Stimulated activated CD4-positive, alpha-beta T cell treated with anti-CD3 and anti-CD28 coated beads, Interleukin-15, amount 100 ng/mL, for 1 hour (primary cell): ENCODE measurements at places on chromosomes 11 and 22.

GRCh38 chr11:102620818-102621561 is 4.1 kb downstream of the MMP20 start:
- DNase-seq, result no peak

DNA sequence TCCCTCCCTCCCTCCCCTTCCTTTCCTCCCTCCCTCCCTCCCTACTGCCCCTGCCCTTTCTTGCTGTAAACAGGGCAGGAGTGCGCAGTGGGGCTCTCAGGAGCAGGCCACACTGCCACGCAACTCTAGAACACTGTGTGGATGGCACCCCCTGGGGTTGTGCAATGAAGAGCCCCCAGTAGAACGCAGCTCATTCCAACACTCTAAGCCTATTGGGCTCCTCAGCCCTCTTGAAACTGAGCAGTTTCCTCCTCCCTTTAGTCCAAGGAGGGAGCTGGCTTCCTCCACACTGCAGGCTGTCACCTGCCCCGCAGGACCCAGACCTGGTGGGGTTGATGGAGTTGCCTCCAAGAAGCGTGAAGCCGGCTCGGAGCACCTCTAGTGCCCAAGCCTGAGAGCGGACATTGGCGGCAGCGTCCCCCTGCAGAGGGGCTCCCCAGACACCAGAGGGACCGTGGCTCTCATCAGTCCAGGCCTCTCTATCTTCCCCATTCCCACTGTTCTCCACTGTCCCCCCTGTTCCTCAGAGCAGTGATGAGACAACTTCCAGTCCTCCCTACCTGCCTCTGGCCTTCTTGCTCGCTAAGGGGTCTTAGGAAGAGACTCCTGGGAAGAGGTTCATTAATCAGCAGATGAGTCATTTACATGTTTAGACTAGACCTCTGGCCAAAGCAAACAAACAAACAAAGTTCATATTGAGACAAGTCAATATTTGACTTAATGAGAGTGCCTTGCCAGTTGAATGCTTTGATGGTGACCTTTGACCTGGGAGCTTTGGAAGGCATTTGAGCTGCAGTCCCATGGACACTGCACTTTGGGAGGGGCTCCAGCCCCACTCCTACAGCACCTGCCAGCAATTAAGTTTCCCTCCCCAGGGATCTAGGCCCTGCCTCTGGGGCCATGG is 64.0 kb downstream of the RPUSD4 start:
- no peak for DNase-seq

DNA sequence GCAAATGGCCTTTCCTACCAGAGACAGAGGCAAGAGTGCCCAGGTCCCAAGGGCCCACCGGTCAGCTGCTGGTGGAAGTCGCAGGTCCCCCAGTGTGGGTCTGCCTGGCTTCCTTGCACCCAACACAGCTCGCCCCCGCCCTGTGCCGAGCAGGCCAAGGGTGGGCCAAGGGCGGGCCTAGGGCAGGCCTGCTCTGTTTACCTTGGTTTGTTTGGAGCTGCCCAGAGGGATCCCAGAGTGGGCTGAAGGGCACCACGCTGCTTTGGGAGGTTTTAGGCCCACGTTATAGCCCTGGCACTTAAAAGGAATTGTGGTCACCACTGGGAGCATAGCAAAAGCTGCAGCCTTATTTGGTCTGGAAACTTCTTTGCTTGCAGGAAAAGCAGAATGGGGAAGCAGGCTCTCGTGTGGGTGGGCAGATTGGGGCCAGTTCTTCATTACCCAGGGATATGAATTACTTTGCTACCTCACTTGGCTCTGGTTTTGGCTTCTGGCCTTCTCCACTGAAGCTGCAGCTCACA is 38.0 kb downstream of the MRGPRD start:
- no peak for DNase-seq

DNA sequence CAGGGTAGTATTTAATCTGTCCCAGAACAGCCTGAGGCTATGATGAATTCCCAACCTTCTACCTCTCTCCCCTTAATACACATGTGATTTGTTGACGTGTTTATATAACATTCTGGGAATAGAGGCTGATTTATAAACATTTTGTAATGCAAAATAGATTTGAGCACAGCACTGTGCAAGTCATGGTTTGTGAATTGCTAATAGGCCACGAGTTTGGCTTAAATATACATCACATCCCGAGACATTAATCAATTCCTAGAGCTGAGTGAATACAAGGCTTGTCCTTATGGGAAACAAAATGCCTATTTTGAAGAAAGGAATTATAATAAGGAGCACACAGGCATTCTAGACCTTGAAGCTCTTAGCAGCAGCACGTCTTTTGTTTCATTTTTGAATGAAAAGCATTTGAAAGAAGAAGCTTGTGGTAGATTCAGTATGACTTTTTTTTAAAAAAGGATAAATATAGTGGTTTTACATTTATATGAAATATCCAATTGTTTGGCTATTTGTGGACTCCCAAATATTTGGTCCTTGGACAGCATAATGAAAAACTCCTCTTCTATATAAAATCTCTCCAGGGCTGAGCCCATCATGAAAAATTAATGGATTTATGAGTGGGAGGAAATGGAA is 116.4 kb downstream of the SLC17A6 start:
- DNase-seq, result no peak

GRCh38 chr11:96459751-96460150 is 69.9 kb downstream of the JRKL start:
- DNase-seq, result no peak

GRCh38 chr22:38228873-38229740 is 27.3 kb downstream of the MAFF start:
- no peak for DNase-seq

GRCh38 chr22:40853961-40854360 is 2.5 kb downstream of the ST13 start:
- no peak for DNase-seq

GRCh38 chr11:112722148-112722547 is 239.1 kb upstream of the NCAM1 start:
- no peak for DNase-seq

DNA sequence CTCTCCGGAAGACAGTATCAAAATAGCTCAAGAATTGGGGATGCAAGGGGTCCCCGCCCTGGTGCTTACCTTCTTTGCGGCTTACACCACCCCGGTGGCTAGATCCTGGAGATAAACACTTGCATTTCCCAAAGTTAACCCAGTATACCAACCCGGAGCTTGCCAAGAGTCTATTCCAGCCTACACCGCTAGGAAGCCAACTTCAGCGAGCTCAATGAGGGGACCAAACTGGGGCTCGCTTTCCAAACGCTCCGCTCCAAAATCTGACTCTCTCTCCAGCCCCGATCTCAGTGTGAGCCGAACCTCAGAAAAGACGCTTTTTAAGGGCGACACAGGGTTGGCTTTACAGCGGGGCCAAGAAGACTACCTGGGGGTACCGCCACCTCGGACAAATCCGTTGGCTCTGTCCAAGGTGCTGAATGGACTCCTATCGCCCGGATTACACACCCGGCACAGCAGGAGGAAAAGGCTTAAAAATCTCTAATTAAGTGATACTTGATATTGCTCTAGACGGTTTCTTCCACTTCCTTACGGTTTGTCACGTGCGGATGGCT is 20.1 kb upstream of the BDNF start:
- no peak for DNase-seq

DNA sequence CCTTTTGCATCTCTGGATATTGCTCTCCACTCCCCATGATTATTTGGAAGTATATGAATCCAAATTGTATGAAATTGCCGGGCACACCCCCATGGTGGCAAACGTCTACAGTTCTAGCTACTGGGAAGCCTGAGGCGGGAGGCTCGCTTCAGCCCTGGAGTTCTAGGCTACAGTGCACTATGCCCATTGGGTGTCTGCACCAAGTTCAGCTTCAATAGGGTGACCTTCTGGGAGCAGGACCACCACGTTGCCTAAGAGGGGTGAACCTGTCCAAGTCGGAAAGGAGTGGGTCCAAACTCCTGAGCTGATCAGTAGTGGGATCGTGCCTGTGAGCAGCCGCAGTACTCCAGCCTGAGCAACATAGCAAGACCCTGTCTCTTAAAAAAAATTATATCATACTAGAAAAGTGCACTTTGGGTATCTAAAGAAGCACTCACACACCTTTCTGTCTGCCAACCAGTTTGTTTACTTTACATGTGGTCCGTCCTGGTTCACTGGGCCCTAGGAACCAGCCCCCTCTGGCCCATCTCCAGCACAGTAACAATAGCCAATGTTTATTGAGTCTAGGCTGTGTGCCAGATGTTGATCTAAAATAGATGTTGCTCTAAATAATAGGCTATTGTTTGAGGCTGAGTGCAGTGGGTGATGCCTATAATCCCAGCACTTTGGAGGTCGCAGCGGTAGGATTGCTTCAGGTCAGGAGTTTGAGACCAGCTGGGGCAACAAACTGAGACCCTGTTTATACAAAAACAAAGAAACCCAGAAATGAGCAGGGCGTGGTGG is 16.4 kb upstream of the KAT5 start:
- no peak for DNase-seq

DNA sequence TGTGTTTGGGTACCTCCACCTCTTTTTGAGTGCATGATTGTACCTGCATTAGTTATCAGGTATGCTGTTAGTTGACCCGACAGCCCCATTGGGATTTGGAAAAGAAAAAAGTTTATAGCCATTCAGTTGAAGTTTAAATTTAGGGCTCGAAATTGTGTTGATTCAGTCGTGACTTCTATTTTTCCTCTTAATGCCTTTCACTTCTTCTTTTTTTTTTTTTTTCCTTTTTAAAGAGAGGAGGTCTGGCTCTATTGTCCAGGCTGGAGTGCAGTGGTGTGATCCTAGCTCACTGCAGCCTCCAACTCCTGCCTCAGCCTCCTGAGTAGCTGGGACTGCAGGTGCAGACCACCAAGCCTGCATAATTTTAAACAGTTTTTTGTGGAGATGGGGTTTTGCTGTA is 2.3 kb downstream of the STT3A start:
- DNase-seq, result no peak

DNA sequence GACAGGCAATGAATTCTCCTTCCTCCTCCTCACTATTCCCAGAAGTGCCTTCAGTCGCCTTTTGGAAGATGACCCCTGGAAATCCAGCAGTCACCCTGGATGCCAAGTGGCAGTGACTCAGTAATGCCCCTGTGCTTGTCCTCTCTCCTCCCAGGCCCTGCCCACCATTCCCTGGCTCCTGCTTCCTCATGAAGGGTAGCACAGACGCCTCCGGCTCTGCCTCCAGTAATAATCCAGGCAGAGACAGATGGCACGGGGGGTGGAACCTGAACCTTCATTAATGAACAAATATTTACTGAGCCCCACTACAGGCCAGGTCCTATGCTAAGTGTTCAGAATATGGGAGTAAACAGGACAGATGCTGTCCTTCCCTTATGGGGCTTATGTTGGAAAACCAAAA is 23.2 kb downstream of the SYT13 start:
- DNase-seq, result no peak

- no peak for DNase-seq
Observed at GRCh38 chr22:17767233-17768065, 6.8 kb downstream of the BID start.

GRCh38 chr11:9861860-9862725 is 198.2 kb downstream of the SWAP70 start:
- no peak for DNase-seq

GRCh38 chr11:129960216-129961214 is 42.1 kb downstream of the PRDM10 start:
- DNase-seq, result no peak

GRCh38 chr11:67309166-67309565 is 5.8 kb downstream of the SSH3 start:
- no peak for DNase-seq

GRCh38 chr11:123645286-123645975 is 9.0 kb downstream of the SCN3B start:
- DNase-seq, result no peak

- DNase-seq, result no peak
Observed at GRCh38 chr22:19505735-19506126, 18.5 kb downstream of the CLDN5 start.

DNA sequence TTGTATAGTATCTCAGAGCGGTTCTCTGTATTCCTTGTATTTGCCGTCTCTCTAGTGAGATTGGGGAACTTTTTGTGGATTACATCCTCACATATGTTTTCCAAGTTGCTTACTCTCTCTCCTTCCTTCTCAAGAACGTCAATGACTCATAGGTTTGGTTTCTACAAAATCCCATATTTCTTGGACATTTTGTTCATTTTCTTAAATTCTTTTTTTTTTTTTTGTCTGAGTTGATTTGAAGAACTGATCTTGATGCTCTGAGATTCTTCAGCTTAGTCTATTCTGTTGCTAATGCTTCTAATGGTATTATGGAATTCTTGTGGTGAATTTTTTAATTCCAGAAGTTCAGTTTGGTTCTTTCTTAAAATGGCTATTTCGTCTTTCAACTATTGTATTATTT is 28.4 kb upstream of the SLN start:
- no peak for DNase-seq

DNA sequence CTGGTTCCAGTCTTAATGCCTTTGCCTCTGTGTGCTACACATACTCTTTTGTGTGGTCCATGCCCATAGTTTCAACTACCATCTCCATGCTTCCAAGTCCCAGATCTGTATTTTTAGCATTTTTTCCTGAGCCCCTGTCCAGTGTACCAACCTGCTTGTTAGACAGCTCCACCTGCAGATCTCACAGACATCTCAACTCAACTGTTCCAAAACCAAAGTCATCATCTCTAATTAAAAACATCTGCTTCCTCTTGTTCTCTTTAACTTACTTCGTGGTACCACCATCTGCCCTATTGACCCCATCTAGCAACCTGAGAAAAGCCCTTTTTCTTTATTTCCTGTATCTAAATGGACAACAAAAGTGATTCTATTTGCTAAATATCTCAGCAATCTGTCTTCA is 8.6 kb upstream of the KMT2A start:
- DNase-seq, result no peak
